ENCODE measurements at places on chromosomes 4 and X.

DNA sequence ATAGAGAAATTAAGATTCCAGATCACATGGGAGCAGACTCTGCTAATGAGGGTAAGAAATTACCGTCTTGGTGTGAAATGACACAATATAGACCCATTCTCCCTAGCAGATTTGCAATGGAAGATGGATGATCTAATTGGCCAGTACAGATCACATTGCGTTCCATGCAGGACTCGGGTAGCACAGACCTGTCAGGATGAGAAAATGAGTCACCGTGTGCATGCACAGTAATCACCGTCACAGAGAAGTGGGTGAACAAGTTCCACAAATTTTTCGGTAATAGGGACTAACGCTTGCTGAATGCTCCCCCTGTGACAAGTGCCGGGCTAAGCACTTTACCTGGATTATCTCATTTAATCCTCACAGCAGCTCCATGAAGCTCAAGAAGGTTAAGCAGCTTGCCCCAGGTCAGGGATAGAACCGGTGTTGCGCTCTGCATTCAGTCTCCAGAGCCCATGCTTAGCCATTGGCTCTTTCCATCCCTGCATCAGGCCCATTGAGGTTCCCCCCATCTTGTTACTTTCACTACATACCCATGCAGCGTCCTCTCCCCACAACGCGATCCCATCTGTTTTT, 375.6 kb downstream of the FBXW7 start:
- DNase-seq = no peak

GRCh38 chrX:11298600-11298999, 5.4 kb downstream of the AMELX start:
- DNase-seq = no peak

- no peak for DNase-seq
These were observed 1.3 kb downstream of the STOX2 start for GRCh38 chr4:183906489-183906738.

GRCh38 chr4:6641164-6641970, 882 bp downstream of the MRFAP1 start:
- DNase-seq = peak; percentile 20

DNA sequence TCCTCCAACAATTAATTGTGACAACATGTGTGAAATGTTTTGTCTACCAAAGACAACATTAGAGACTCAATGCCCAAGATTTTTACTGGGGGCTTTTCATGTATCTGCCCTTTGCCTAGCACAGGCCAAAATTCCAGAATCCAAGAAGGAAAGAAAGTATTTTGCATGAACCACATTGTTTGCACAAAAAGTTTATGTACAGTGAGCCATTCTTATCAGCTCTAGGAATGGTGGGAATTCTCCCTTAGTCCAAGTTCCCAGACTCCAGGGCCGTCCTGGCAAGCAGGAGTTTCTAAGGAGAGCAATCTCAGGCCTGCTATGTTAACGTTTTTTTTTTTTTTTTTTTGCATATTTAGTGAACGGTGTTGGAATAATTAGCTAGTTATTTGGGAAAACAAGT, 21.6 kb downstream of the GPRASP1 start:
- no peak for DNase-seq

DNA sequence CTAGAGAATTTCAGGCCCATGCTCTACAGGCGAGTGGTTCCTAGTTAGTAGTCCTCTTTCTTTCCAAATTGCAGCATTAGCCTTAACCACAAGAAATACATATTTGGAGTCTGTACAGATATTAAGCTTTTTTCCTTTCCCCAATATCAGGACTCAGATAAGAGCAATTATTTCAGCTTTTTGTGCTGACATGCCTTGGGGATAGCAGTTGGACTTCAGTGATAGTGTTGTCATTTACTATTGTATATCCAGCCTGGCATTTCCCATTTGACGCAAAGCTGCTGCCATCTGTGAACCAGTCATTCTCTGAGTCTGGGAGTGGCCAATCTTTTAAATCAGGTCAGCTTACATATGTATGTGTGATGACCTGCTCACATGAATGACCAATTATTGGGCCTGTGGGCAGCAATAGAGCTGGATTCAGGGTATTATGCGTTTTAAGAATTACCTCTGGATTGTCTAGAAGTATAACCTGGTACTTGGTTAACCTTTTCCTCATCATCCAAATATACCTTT, 6.8 kb upstream of the CEP135 start:
- DNase-seq = no peak

- DNase-seq = no peak
These were observed 33.0 kb downstream of the GSTCD start for GRCh38 chr4:105741548-105741947.

- no peak for DNase-seq
These were observed 97.9 kb downstream of the MAB21L2 start for GRCh38 chr4:150679765-150680343.

DNA sequence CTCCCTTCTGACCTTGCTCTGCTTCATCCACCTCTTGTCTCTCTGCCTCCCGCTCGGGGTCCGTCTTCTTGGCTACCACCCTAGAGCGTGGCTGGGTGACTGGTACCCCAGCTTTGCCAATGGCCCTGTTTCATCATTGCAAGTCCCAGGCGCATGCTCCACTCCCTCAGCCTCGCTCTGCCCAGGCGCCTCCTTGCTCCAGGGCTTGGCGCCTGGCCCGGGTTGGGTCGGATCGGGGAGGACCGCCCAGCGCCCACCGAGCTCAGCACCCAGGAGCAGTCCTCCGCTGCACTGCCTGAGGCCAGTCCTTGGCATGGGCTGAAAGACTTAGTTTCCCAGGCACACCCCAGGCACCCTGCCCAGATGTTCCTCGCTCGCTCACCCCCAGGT, 577 bp downstream of the BGN start:
- DNase-seq = no peak

DNA sequence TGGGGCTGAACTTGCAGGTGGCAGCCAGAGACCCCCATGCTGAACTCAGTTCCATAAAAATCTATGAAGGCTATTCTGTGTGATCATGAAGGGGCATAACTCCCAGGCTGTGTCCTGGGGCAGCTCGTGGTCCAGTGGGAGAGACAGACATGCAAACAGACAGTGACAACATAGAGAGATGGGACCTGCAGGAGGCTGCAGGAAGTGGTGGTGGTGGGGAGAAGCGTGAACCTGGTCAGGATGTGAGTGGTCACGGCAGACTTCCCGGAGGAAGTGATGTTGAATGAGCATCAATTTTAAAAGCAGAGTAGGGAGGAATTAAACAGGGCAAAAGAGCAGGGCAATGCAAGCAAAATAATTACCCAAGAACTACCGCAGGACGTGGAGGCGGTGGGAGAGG, 23.2 kb upstream of the SORCS2 start:
- no peak for DNase-seq

- DNase-seq = no peak
These were observed 2.2 kb upstream of the APELA start for GRCh38 chr4:164874789-164875188.

DNA sequence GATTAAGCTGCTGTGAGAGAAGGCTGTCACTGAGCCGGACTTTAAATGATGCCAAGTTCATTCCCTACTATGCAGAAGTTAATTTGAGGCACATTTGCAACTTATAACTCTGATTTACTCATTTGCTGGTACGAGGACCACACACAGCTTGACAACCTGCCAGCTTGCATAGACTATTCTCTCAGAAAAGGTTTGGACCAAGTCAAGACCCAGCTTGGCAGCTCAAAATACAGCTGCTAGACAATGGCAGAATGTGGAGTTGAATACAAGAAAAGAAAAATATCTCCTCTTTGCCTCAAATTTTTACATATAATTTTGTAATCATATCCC, 338.9 kb downstream of the DHX15 start:
- no peak for DNase-seq

- no peak for DNase-seq
These were observed 256.0 kb upstream of the SFRP2 start for GRCh38 chr4:154044742-154045485.

DNA sequence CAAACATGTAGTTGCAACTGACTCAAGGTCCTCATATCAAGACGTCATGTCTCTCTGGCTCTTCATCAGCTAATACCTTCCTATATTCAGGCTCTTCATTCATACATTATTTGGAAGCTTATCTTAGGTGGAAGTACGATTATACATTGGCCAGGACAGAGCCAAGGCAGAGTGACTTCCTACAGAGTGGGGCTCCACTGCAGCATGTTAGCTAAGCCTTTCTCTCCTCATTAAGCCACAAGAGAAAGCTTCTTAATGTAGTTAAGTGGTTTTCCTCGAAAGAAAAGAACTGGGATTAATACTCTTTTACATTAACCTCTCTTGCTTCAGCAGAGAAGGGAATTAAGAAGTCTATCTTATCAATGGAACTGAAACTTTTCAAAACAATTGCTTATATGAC, 15.0 kb downstream of the C4orf33 start:
- DNase-seq = no peak

- DNase-seq = no peak
These were observed 352.8 kb downstream of the SPRY1 start for GRCh38 chr4:123749383-123749782.

DNA sequence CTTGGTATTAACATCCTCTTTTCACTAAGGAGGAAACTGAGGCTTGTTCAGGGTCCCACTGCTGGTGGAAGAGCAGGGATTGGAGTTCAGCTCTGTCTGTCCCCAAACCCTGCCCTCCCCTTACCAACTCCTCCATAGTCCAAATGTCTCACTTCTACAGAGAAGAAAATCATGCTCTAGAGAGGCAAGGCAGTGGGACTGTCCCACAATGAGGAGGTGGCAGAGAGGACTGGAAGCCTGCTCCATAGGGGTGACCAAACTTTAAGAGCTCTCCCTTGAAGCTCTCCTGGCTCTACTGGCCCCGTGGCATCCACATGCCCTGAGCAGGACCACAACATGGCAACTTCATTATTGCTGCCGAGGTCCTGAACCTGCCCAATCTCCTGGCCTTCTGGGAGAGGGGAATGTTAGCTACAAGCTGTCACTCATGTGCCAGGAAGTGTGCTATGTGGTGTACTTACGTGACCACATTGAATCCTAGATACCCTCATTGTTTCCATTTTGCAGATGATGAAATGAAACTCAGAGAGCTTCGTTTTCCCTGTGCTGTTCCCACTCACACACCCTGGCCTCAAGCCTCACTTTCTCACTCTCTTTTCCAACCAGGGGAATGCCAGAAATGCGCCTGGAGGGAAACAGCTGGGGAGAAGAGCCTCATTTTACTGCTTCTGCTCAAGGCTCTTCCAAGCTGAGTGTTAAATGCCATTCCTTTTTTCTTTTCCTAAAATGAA, 71.5 kb downstream of the ANAPC4 start:
- no peak for DNase-seq

DNA sequence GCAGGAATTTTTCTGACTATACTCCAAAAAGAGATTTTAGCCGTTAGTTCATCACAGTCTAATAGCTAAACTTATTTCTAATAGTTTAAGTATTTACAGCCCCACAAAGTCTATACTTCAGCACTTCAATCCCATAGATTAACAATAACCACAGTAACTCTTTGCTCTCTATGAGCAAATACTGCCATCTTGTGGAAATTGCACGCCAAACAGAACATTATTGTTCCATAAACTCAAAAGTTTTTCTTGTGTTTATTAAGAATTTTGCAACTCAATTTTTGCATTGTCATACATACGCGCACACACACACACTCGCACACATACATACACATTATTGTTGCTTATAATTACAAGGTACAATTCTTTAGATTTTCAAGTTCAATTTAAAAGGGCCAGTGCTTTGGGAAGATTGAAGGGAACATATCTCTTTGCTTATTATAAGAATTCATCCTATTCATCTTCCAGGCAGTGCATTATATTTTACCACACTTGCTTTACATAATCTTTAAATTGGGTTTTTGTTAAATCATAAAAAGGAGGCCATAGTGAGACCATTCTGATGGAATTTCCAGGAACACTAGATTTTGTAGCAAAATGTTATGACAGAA, 63.8 kb upstream of the ATOH1 start:
- DNase-seq = no peak

DNA sequence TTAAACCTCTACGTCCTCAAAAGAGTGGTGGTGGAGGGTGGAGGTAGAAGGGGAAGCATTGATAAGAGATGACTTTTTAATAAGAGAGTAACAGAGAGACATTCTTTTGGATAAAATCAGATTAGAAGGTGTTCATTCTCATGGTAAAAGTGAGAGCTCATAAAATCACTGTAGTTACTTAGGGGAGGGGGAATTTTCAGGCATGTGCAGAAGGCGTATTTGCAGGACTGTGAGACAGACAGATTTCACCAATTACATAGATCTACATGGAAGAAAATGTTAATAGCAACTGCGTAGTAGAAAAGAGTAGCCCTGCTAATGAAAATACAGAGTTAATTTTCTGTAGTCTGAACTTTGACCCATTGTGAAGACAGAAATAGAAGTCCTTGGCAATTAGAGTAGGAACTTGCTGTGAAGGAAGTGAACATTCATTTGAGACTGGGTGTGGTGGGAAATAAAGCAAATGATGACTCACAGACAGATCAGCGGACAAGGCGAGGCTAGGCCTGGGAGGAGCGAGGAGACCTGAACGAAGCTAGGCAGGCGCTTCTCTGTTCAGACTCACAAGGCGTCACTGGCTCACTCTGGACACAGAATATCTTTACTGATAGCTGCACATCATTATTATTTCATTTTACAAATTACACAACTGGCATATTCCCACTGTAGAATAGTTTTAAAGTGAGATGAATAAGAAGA, 57.2 kb upstream of the FAM9C start:
- DNase-seq = no peak

- DNase-seq = no peak
These were observed 773 bp downstream of the SNCA start for GRCh38 chr4:89836031-89836745.

DNA sequence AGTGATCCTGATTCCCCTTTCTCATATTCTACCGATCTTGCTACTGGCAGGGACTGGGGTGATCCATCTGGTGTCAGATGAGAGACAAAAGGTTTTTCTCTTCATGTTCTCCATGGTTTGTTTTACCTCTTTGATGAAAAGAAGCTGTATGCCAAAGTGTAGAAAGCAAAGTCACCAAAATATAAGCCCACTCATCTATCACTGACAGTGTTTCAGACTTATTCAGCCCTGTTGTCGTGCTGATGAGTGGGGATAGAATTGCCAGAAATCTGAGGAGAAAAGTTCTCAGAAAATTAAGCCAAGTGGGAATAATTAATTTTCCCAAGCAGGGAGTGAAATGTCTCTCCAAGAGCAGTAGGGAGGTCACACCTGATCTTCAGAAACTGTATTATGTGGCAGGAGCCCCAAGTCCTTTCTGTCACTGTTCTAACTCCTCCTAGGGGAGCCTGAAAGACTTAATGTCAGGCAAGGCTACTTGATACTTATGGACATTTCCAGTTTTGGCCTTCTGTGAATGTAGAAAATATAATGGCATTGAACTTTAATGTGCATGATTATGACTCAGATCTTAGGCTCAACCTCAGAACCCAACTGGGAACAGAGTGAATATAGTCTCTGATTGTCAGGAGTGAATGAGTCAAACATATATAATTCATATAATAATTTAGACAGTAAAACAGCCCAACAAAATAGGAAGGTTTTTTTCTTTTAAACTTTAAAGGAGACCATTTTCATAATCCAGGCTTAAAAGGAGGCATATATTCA, 298.1 kb downstream of the ANKRD50 start:
- DNase-seq = no peak
